ENCODE measurements at places on chromosomes 3 and 15.

- no peak for DNase-seq
These were observed 59.2 kb upstream of the ABHD17C start for GRCh38 chr15:80635953-80636352.

DNA sequence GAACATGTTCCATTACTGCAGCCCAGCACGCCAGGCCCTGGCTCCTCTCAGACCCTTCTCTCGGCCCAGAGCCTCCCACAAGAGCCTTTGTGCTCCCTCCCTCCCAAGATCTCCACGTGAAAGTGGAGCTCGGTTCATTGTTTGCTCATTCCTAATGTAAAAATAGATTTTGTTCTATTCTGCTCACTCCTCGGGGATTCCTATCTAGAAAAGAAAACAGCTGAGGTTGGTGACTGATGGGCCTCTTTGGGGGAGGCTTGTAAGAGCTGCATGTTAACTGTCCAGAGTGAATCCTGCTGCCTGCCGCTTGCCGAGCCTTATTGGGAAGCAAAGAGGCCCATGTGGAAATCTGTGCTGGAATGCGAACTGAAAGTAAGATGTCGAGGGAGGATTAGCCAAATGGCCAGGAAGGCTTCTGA lies 267.1 kb downstream of the LRTM1 start:
- DNase-seq = no peak

DNA sequence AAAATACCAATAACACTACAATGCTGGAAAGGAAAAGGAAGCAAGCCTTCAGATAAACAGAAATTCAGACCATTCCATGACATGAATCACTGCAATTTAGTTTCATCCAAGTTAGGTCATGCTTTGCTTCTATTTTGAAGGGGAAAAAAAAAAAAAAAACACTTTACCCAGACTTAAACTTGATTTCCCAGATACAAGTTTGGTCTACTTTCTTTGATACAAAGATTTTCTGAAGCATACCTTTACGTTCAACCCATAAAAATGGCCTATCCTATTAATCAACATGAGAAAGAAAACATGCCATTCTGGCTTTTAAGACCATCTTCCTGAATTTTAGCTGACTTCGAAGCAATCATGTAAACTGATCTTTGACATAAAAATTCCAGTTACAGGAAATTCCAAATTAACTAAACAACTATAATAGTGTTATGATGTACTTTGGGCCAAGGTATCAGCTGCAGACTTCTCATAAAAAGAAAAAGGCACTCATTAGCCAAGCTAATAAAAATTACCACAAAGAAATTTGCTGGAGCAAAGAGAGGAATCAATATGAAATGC lies 12.6 kb downstream of the OSBPL10 start:
- no peak for DNase-seq

GRCh38 chr3:16768014-16768413 lies 116.7 kb upstream of the PLCL2 start:
- no peak for DNase-seq

- no peak for DNase-seq
These were observed 4.7 kb downstream of the RNF111 start for GRCh38 chr15:58992181-58992580.

DNA sequence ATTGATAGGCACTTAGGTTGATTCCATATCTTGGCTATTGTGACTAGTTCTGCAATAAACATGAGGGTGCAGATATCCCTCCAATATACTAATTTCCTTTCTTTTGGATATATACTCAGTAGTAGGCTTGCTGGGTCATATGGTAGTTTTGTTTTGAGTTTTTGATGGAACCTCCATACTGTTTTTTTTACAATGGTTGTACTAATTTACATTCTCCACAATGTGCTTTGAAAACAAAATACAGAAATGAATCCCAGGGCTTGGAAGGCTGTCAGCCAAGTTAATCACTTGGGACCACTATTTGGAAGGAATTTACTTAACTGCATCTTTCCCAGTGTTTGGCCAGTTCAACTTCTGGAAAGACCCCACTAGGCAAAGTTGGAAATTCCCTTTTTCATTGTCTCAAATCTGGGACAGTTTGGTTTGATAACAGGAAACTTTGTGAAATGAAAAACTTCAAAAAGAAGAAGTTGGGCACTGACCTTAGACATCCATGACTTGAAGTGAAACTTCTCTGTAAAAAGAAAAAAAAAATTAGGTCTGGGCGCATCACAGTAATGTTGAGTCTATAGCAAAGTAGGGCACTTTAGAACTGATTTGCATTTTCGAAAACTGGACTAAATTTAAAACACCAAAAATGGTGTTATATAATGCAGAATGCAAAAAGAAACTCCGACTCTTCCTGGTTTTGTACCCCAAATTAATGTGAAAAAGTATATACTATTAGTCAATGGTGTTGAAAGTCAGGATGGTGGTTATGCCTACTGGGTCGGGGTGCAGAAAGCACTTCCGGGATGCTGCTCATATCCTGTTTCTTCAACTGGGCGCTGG lies 6.0 kb downstream of the CTSH start:
- no peak for DNase-seq

DNA sequence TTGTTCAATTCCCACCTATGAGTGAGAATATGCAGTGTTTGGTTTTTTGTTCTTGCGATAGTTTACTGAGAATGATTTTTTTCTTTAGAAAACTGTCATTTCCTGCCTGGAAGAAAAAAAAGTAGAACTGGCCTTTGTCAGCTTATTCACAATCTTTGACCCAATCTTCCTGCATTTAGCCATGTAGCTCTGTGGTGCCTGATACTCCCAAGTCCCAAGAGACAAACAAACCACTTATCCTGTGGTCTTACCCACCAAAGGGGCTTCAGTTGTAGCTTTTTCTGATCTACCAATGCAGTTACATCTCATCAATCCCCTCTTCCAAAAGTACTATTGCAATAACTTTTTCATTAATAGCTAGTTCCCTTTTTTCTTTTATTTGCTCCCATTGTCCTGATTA lies 444.6 kb downstream of the GRM7 start:
- no peak for DNase-seq

DNA sequence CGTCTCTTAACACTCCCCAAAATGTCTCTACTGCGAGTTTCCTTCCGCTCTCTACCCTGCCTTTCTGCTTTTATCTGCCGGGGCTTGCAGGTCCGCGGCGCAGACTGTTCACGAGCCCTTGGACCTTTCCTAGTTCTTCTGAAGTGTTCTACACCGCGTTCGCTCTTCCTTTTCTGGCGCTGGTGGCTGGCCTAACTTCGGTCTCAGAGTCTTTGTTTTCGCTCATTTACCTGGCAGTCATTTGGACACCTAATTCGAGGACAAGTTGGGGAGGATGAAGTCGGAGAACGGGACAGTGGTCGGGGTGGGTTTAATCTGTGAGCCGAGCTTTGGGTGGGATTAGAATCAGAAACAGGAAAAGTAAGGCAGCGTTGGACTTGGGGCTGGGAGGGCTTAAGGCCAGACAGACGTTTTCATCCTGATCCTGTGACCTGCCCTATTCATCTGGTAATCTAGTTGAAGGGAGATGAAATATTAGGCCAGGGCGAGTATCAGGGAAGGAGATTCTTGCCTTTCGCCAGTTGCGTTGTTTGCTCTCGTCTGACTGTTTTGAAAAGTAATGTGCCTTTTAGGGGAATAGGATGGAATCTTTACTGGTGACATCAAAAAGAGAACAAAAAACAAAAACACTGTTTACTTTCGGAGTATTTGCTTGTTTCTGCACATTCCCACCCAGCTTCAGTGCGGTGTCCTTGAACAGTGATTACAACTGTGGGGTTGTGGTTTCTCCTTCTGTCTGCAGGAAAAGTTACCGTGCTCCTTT lies 1.8 kb downstream of the DIPK2A start:
- DNase-seq = no peak

GRCh38 chr3:158769549-158769948 lies 32.3 kb upstream of the MFSD1 start:
- DNase-seq = no peak

DNA sequence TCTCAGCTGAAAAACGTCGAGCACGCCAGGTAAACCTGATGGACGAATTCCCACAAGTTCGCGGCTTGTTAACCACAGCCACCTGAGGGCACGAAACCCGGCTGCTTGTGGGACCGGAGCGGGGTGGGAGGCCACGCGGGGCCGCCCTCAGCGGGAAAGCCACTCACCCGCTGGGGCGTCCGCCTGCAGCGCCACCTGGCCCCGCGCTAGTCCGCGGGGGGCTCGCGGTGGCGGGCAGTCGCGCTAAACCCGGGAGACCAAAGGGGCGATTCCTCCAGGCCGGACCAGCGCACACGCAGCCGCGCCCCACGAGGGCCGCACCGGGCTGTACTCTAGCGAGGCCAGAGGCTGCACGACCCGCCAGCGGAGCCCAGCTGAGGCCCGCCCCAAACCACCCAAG lies 15.7 kb upstream of the CFAP161 start:
- peak; percentile 29 for DNase-seq

- no peak for DNase-seq
These were observed 13.5 kb upstream of the SUCNR1 start for GRCh38 chr3:151859905-151860304.

DNA sequence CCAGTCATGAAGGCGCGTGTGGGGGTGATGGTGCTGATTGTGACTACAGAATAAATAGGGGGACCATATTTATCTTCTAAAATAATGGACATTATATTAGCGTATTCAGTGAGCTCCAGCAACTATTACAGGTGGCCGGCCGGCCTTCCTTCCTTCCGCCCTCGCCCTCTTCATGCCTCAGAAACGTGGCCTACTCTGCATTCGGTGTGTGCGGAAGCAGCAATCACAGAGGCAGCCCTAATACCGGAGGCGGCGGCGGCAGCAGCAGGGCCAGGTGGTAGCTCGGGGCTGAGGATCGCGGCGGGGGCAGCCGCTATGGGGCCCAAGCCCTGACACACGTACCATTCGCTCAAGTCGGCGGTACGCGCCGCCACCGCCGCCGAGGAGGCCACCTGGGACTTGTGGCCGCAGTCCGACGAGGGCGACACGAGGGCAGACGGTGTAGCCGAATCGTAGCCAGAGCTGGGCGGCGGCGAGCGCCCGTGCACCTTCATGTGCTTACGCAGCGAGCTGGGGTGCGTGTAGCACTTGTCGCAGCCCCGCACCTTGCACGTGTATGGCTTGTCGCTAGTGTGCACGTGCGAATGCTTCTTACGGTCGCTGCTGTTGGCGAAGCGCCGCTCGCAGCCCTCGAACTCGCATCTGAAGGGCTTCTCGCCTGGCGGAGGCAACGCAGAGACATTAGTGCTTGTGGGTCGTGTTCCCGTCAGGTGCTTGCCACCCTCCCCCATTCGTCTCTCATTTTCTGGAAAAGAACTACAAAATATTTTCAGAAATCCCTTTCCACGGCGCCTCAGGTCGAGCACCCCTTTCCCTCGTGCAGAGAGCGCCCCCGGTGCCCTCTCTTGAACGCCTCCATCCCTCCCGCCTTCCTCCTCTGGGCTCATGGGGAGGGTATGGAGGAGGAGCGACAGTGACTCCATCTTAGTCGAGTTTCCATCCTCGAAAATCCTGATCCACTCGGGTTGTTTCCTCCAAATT lies 15.5 kb downstream of the ZIC4 start:
- DNase-seq = no peak

DNA sequence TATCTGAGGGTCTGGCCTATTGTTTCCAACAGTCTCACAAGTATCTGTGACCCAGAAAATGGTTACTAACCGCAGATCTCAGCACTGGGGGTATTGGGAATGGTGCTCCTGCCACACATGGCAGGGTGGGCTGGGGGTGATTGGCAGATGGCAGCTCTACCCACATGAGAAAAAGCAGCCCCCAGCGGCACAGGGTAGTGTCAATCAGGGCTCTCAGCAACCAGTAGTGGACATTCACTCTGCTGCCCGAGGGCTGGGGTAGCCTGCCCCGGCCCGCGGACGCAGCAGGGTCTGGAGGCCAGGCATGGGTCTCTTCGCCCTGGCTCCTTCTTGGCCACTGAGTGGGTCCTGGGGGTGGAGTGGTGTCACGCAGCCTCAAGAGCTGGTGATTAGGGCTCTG lies 8.6 kb downstream of the DNAH1 start:
- DNase-seq = no peak

GRCh38 chr3:71317749-71318457 lies 265.6 kb downstream of the FOXP1 start:
- DNase-seq = no peak

DNA sequence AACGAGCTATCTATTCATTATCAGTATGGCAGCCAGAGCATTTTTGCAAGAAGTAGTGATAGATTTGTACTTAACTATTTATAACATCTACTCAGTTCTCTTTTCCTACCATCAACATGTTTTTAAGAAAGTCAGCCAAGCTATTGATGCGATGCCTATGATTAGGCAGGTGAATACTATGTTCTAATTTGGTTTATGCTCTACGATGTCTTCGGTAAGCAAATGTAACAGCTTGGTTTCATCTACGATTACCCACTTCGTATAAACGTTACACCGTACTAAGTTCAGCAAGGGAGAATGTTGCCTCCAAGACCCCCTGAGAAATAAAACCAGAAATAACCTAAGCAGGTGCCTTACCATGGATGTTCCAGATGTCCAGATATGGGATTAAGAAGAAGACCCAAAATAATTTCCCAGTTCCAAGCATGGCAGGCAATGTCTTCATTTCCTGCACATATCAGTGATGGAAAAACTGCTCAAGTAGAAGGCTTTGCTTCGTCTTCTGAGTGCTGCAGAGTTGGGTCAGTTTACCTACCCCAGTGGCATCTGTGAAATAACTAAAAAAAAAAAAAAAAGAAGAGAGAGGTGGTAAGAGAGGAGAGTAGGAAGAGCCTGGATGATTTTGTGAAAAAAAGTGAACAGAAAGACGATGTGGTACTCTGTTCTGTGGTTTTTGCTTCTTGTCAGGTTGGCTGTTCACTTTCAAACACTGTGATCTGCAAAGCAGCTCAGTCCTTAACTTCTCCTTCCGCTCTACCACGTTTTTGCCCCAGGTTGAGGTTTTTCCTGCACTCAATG lies at the start of gene BTLA:
BTLA (minus strand) TSS at position 559 of the 798 bp plus-strand sequence; CDS start at position 445, 114 bp downstream.
- DNase-seq = no peak

DNA sequence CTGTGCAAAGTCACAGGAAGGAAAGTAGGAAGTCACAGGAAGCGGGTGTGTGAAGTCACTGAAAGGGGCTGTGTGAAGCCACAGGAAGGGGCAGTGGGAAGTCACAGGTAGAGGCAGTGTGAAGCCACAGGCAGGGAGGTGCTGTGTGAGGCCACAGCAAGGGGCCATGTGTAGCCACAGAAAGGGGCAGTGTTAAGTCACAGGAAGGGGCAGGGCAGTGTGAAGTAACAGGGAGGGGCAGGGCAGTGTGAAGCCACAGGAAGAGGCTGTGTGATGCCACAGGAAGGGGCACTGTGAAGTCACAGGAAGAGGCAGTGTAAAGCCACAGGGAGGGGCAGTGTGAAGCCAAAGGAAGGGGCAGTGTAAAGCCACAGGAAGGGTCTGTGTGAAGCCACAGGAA lies 36.5 kb downstream of the GASK1A start:
- no peak for DNase-seq
